ENCODE measurements at places on chromosomes 4 and X. TPM values are rescaled to one million over a fixed set of nuclear protein-coding genes. Genes with fewer than 3 reads are reported as not detected.

The MAGEA3 gene
- not detected for total RNA-seq

The ERCC6L gene
- 9.9 TPM for total RNA-seq

The MXRA5 gene
- 4.7 TPM for total RNA-seq

The ATP2B3 gene
- total RNA-seq, result not detected

The MCF2 gene
- 2.8 TPM for total RNA-seq

The CFAP47 gene
- not detected for total RNA-seq

The FMR1NB gene
- total RNA-seq, result not detected

The INTU gene
- 6.0 TPM for total RNA-seq

The COL4A6 gene
- 1.3 TPM for total RNA-seq

The RTL9 gene
- 1.5 TPM for total RNA-seq

The RADX gene
- total RNA-seq, result 18.8 TPM

The ANOS1 gene
- total RNA-seq, result 7.5 TPM

The CCDC158 gene
- 0.90 TPM for total RNA-seq

The ARX gene
- not detected for total RNA-seq

The TNIP3 gene
- 0.72 TPM for total RNA-seq

The EVC2 gene
- total RNA-seq, result 15.5 TPM

The TRMT2B gene
- 18.3 TPM for total RNA-seq

The PAGE2B gene
- total RNA-seq, result not detected

The CYP2U1 gene
- total RNA-seq, result 17.3 TPM

The KCND1 gene
- total RNA-seq, result 0.81 TPM

The HTN3 gene
- not detected for total RNA-seq

The C1QTNF7 gene
- total RNA-seq, result 0.18 TPM

The DMRTC1 gene
- total RNA-seq, result not detected

The ZDHHC15 gene
- total RNA-seq, result 0.18 TPM

The PRR32 gene
- total RNA-seq, result not detected

The GCNA gene
- 2.3 TPM for total RNA-seq

The CT45A5 gene
- not detected for total RNA-seq

The GLOD5 gene
- not detected for total RNA-seq

The GAGE12F gene
- total RNA-seq, result not detected

The MTNR1A gene
- not detected for total RNA-seq

The CENPE gene
- total RNA-seq, result 26.9 TPM

The ARHGAP24 gene
- total RNA-seq, result 67.6 TPM

The PHOX2B gene
- total RNA-seq, result not detected

The GRK4 gene
- 16.5 TPM for total RNA-seq

The FAM149A gene
- 10.8 TPM for total RNA-seq

The NAP1L2 gene
- 0.49 TPM for total RNA-seq

The IL21 gene
- not detected for total RNA-seq

The REPS2 gene
- total RNA-seq, result 1.7 TPM
